ENCODE measurements at places on chromosomes 12 and 14.

- no peak for DNase-seq
Measured at GRCh38 chr12:67764946-67765619, 116.5 kb downstream of the DYRK2 start.

DNA sequence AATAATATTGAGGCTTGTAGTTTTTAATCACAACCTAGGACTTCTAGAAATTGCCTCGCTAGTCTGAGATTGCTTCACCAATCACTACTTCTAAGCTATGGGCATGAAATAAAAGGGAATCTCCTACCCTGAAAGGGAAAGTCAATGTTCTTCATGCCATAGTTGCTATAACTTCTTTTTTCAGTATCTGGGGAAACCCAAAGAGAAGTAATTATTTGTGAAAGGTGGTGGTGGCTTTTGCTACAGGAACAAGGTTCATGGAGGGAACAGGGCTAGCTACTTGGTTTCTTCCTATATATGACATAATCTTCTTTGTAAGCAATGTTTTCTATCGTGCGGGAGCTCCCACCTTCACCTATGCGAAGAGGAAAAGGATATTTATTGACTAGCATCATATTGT is 61.6 kb upstream of the DNM1L start:
- no peak for DNase-seq

GRCh38 chr12:67939611-67940010 is 49.6 kb upstream of the IFNG-AS1 start:
- DNase-seq = no peak

- DNase-seq = no peak
Measured at GRCh38 chr12:51009056-51009440, 17.1 kb downstream of the SLC11A2 start.

DNA sequence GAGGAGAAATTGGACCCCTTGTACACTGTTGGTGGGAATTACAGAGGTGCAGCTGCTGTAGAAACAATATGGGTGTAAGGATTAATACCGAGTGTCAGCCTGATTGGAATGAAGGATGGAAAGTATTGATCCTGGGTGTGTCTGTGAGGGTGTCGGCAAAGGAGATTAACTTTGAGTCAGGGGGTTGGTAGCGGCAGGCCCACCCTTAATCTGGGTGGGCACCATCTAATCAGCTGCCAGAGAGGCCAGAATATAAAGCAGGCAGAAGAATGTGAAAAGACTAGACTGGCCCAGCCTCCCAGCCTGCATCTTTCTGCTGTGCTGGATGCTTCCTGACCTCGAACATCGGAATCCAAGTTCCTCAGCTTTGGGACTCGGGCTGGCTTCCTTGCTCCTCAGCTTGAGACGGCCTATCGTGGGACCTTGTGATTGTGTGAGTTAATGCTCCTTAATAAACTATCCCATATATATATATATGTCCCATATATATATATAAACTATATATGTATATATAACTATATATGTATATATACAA is 38.4 kb upstream of the PPP2R5C start:
- DNase-seq = no peak

- DNase-seq = no peak
Measured at GRCh38 chr12:103868215-103868614, 27.2 kb upstream of the NT5DC3 start.

DNA sequence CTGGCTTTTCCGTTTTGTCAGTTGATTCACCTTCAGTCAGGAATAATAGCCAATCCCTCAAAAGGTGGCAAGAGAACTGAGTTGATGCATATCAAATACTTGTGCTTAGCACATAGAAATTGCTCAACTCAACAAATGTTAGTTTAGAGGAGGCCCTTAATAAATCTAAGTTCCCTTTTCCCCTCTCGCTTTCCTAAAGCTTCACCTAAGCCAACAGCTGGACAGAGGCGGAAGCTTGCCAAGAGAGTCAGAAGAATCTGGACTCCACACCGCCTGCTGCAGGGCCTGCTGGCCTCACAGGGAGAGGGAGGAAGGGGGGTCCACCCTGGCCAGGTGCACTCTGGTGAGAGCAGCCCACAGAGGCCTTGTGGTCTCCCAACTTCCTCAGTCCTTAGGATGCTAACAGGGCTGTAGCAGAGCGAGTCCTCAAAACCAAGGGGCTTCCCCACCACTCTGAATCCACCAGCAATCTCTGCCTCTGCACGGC is 213.1 kb downstream of the CHST11 start:
- DNase-seq = no peak

GRCh38 chr14:99757331-99758070 is 35.7 kb upstream of the EML1 start:
- no peak for DNase-seq

GRCh38 chr12:3747543-3747942 is 5.4 kb downstream of the CRACR2A start:
- DNase-seq = no peak

DNA sequence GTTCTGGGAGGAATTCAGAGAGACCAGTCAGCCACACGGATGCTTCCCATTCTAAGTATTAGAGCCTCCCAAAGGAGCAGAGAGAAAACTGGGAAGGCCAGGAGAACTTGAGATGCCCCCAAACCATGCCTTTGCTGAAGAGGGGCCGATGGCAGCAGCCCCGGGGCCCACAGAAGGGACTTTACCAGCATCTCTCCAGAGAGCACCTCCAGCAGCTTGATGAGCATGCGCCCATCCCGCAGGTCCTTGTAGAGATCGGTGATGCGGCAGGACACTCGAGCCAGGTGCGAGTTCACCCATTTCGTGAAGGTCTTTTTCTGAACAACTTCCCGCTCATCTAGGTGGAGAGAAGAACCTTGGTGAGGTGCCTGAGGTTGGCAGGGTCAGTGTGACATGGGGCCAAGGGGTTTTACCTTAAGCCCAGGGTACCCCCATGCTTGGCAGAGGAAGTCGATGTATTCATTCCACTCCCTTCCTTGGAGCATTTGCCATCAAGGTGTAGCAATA is 74.9 kb downstream of the SPTB start:
- DNase-seq = no peak

DNA sequence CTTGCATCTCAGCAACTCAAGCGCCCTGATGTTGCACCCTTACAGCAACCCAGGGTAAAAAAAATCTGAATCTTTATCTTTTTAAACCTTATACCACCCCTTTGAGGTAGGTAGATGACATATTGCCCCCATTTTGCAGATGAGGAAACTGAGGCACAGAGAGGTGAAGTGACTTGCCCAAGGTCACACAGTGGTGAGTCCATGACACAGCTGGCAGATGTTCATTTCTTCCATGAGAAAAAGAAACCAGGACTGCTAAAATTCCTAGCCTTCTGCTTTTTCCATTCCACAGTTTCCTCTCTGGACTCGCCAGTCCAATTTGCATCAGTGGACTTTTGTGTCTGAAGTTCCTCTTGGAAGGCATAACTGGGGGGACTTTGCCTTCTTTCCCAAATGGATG is 79.3 kb downstream of the IGF1 start:
- no peak for DNase-seq

DNA sequence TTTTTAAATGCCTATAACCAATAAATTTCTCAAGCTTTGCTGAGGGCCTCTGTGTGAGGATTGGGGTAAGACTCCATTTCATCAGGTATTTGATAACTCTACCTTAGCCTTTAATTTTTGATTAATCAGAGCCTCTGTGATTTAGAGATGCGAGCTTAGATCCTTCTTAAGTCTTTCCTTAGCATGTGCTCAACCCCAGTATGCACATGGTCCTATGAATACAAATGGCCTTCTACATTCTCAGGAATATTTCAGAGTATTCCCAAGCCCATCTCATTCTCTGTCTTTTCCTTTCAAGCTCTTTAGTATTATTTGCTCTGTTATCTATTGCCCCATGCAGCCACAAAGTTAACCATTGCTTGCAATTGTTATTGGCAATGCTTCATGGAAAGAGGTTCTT is 1407.7 kb downstream of the LRFN5 start:
- DNase-seq = no peak

DNA sequence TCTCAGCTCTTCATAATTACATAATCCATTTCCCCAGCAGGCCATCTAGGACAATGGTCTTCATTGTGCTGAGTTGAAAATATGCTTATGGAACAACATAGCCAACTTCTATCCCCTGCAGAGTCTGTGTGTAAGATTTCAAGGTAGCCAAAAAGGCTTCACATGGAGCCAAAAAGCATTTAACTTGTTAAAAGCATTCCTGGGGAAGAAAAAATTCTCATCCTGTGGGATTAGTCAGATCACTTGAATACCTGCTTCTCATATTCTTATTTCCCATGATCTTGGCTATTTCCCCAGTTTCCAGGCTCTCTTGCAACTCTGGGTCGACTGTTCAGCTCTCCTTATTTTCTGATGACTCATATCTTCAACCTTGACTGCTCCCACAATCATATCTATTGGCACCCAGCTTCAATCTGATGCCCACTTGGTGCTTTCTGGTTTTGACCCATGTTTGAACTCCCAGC is 178.9 kb downstream of the KLHL28 start:
- no peak for DNase-seq

GRCh38 chr12:94973221-94973620 is 30.3 kb downstream of the NDUFA12 start:
- no peak for DNase-seq

GRCh38 chr12:133081159-133081780 is 547 bp downstream of the ZNF140 start:
- DNase-seq = no peak

Data from esophagus squamous epithelium (tissue), 5 donors.